ENCODE measurements at places on chromosomes 12 and 14. TPM values are rescaled to one million over a fixed set of nuclear protein-coding genes. Genes with fewer than 3 reads are reported as not detected.

The PZP gene
- total RNA-seq: not detected

- no peak for ATAC-seq
Observed at GRCh38 chr12:77058740-77059139, 6.6 kb downstream of the E2F7 start.

The OASL gene
- 5.9 TPM for total RNA-seq

DNA sequence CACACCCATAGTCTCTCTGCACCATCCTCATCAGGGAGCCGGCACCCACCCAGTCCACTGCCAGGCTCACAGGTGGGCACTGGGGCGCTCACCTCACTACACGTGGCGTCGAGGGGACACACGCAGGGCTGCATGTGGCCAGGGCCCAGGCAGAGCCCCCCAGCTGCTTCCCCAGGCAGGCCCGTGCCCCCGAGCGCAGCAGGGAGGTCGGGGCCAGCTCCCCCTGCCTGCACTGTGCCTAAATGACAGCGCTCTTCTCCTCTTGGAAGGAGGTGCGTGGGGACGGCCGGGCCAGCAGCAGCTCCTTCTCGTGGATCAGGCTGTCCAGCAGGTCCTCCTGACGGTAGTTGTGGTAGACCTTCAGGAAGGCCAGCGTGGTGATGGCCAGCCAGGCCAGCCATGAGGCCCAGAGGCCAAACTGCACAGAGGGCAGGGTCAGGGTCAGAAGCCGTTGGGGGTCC, 11.3 kb downstream of the TMEM179 start:
- ATAC-seq: no peak

- ATAC-seq: no peak
Observed at GRCh38 chr14:27730204-27730603, 1036.4 kb upstream of the FOXG1 start.

- ATAC-seq: no peak
Observed at GRCh38 chr12:55915482-55915859, 12.2 kb downstream of the PYM1 start.

DNA sequence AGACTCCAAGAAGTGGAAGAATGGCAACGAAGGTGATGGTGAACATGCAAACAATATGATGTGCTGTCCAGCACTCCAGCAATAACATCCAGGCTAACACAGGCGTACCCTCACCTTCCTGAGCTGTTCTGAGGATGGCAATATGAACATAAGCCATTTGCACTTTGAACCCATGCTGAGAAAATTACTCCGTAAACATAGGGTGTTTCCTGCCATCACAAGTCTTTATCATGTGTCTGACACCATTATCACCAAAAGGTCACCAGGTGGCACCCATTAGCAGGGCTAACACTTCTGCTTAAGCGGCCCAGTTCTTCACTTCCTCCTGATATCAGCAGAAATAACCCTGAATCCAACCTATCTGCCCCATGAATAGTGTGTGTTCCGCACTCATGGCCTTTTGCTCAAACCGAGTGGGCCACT, 482.8 kb downstream of the MED13L start:
- ATAC-seq: no peak

The GPR33 gene
- total RNA-seq: not detected

DNA sequence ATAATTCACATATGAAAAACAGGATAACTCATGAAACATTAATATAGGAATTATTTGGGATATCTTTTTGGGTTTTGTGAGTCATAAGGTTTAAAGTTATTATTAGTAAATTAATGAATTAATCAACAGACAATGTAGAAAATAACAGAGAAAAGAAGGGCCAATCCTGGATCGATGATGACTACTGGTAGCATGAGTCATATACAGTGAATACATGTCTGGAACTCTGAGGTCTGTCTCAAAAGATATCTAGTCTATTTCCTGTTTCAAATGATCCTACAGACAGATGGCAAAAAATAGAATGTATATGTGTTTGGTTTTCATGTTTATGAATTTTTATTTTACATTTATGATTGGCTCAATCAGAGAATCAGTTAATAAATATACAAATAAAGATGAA, 86.4 kb upstream of the RTL1 start:
- no peak for ATAC-seq

The HIF1A gene
- 155 TPM for total RNA-seq

- peak; percentile 67 for ATAC-seq
Observed at GRCh38 chr12:113462117-113462774, 9.4 kb downstream of the LHX5 start.

DNA sequence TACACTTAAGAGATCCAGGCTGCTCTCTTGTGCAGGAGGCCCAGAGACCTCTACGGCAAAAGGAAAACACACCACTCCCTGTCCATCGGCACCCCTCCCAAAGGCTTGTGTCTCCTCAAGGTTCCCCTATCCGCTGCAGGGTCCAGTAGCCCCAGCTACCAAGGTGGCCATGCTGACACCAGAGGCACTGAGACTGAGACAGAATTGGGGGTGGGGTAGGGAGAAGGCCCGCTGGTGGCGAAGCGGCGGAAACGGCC, 590 bp downstream of the DDIT3 start:
- ATAC-seq: peak; percentile 1

GRCh38 chr12:104147346-104147745, 9.3 kb upstream of the NFYB start:
- no peak for ATAC-seq

DNA sequence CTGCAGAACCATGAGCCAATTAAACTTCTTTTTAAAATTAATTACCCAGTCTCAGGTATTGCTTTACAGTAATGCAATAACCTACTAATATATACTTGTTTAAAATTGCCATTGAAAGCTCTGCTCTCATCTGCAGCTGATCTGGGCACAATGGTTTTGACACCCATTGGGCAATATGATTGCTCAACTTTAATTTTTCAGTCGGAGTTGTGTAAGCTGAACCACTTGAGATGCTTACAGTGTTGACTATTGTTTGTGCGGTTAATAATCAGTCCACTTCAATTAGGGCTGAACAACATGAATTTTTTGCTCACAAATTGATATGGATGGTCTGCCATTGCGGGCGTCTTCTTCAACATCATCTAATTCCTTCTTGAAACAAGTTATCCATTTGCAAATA, 18.0 kb upstream of the OR4K5 start:
- ATAC-seq: no peak

- ATAC-seq: no peak
Observed at GRCh38 chr12:22115711-22116110, 69.7 kb downstream of the CMAS start.

DNA sequence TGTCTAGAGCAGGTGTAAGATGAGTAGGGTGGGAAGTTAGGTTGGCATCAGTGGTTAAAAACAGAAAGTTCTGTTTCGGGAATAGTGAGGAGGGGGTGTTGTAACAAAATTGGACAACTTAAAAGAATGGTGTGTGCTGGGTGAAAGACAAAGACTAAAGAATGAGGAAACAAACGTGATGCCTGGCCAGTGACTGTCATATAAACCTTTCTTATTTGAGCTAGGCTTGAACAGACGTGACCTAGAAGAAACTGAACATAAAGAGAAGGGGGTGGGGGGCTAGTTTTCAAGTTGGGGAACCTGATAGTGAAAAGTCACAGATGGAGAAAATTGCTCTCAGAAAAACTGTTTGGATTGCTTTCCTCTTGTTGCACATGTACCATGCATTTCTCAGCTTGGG, 39.6 kb downstream of the RAD52 start:
- no peak for ATAC-seq

GRCh38 chr14:60160422-60160821, 4.8 kb downstream of the DHRS7 start:
- no peak for ATAC-seq

The SAMD15 gene
- 0.88 TPM for total RNA-seq

The C14orf180 gene
- not detected for total RNA-seq

DNA sequence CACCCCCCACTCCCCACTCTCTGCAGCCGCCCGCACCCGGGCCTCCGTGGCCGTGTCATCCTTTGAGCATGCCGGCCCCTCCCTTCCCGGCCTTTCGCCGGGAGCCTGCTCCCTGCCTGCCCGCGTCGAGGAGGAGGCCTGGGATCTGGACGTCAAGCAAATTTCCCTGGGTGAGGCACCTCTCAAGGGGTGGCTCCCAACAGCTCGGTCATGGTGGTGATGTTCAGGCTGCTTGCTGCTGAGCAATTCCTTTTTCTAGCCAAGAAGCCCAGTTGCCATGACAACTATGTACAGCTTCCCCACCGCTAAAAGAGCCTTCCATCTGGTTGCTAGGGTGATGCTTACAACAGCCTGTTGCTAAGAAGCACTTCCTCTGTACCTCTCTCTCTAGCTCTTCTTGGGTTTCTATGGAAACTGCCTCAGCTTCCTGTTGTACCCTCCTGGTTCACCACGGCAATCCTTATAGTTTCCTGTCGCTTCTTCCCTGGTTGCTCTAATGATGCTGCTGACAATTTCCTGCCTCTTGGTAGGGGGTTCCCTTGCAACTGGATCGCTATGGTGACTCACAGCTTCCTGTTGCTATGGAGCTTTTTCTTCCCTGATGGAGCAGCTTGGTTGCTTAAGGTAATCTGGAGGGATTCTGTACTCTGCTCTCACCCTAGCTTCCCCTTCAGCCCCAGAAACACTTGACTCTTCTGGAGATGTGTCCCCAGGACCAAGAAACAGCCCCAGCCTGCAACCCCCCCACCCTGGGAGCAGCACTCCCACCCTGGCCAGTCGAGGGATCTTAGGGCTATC, 11.0 kb downstream of the ZNF219 start:
- peak; percentile 22 for ATAC-seq

DNA sequence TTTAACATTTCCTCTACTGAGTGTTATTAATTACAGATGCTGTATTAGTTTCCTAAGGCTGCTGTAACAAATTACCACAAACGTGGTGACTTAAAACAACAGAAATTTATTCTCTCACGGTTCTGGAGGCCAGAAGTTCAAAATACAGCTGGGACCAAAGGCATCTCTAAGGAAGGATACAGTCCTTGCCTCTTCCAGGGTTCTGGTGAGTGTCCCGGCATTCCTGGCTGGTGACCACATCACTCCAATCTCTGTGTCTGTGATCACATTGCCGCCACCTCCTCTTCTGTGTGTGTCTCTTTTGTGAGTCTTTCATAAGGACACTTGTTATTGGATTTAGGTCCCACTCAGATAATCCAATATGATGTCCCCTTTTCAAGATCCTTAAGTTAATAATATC, 85.1 kb upstream of the CCDC198 start:
- ATAC-seq: no peak

The HECTD1 gene
- 174 TPM for total RNA-seq

DNA sequence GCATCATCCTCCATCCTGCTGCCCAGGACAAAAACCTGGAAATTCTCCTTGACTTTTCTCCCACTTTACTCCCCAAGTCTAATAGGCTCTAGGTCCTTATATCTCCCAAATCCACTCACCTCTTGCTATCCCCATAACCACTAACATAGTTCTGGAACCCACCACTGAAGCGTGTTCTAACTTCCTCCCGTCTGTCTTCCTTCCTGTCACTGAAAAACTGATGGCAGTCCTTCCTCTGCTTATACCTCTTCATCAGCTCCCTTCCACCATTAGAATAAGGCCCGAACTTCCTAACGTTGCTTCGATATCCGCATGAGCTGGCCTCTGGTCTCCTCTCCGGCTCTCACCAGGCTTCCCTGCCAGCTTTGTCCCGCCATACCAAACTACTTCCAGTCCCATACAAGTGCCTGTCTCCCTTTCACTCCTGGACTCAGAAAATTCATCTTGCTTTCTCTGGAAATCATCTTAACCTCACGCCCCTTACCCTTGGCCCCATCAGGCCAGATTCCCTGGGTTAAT, 63.0 kb upstream of the BCL2L14 start:
- no peak for ATAC-seq

- no peak for ATAC-seq
Observed at GRCh38 chr12:102484017-102484416, 3.7 kb upstream of the IGF1 start.

DNA sequence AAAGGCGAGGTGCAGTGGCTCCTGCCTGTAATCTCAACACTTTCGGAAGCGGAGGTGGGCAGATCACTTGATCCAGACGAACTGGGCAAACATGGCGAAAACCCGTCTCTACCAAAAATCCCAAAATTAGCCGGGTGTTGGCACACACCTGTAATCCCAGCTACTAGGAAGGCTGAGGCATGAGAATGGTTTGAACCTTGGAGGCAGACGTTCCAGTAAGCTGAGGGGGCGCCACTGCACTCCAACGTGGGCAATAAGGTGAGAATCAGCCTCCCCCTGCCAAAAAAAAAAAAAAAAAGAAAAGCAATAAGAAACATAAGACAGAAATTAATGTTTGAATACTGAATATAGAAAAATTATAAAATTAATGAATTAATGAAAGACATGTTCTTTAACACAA, 928.7 kb downstream of the LRFN5 start:
- ATAC-seq: no peak

- no peak for ATAC-seq
Observed at GRCh38 chr12:100493396-100494012, 19.8 kb downstream of the NR1H4 start.

- ATAC-seq: no peak
Observed at GRCh38 chr12:19886065-19886464, 446.8 kb downstream of the AEBP2 start.

DNA sequence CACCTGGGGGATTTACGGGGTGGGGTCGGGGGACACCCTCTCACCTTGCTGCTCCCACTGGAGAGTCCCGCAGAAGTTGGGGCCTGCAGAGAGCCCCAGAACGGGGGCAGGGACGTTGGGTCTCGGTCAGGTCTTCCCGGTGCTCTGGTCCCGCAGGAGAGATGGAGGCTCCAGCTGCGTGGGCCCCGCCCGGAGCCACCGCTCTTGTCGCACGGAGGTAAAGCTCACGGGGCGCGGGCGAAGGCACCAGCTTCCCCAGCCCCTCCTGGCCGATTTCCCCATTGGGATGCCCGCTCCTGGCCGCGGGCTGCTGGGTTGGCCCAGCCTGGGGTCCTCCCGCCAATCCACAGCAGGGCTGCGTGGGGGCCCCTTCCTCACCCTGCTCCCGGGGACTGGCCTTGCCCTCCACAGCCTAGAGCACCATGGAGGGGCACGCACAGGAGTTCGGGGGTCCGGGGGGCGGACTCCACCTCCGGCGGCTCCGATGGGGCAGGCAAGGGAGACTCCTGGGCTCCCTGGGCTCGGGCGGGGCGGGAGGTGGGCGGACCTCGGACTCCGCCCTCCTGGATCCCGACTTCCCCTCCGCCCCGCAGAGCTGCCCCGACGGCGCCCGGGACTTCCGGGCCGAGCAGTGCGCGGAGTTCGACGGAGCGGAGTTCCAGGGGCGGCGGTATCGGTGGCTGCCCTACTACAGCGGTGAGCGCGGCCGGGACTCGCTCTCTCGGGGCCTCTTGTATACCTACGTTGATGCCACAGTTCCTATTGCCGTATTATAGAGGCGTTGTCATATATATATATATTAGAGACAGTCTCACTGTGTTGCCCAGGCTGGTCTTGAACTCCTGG, 8.4 kb downstream of the PAPLN start:
- ATAC-seq: peak; percentile 67

DNA sequence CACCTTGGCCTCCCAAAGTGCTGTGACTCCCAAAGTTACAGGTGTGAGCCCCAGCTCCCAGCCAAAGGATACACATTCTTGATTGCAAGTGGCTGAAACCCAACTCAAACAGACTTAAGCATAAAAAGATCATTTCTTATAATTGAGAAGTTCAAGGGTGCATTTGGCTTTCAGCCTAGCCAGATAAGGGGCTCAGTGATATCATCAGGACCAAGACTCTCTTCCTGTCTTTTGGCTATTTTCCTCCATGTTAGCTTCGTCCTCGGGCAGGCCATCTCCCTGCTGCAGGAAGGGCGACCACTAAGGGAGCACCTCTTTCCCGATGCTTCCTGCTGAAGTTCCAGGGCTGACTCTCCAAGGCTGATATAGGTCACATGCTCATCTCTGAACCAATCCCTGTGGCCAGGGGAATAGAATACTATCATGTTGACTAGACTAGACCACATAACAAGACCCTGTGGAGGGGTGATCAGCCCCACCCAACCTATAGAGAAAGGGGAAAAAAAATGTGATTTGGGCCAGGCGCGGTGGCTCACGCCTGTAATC, 9.8 kb upstream of the KRT8 start:
- ATAC-seq: no peak

All from esophagus mucosa (tissue), 1 donor.